ENCODE measurements at places on chromosomes 16 and 17. TPM values are rescaled to one million over a fixed set of nuclear protein-coding genes. Genes with fewer than 3 reads are reported as not detected.
A peak's percentile ranks its signal among the peaks of the same experiment; 100 is the strongest.

PTGES3L gene
- total RNA-seq = 37.9 TPM

KRT36 gene
- not detected for total RNA-seq

LRRC37B gene
- 3.2 TPM for total RNA-seq

RGS11 gene
- total RNA-seq = 16.4 TPM

PYDC1 gene
- not detected for total RNA-seq

GRIN2A gene
- total RNA-seq = 2.4 TPM

DNA sequence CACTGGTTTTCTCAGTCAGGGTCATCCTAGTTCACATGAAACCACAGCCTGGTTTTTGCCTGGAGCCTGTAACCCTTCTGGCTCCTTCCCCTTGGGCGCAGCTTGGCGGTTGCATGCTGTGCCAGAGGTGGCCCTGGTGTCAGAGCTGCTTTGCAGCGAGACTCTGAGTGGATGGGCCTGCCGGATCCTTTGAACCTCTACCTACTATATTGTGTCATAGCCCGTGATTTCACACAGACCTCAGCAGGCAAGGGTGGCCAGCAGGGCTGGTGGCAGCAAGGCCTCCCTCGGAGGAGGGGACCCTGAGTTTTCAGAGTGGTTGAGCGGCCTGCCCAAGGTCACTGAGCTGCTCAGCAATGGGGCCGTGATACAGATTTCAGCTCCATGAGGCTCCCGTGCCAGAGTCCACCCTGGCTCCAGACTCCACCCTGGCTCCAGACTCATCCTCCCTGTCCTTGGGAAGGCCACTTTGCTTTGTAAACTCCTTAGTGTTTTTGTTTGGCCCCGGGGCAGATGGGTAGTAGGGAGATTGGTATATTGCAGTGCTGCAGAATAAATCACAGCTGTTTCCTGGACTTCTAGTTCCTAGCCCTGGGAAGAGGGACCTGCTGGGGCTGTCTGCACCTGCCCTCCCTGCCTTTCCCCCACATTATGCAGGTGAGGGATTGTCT, 9.7 kb downstream of the MPRIP start:
- H3K27me3 ChIP-seq = no peaks in the 10 kb centered on the region
- no peak for DNase-seq
- peak overlapping the region; percentile 20 for H3K4me3 ChIP-seq
- H3K36me3 ChIP-seq = no peaks in the 10 kb centered on the region
- peak overlapping the region; percentile 69 for H3K27ac ChIP-seq

DNA sequence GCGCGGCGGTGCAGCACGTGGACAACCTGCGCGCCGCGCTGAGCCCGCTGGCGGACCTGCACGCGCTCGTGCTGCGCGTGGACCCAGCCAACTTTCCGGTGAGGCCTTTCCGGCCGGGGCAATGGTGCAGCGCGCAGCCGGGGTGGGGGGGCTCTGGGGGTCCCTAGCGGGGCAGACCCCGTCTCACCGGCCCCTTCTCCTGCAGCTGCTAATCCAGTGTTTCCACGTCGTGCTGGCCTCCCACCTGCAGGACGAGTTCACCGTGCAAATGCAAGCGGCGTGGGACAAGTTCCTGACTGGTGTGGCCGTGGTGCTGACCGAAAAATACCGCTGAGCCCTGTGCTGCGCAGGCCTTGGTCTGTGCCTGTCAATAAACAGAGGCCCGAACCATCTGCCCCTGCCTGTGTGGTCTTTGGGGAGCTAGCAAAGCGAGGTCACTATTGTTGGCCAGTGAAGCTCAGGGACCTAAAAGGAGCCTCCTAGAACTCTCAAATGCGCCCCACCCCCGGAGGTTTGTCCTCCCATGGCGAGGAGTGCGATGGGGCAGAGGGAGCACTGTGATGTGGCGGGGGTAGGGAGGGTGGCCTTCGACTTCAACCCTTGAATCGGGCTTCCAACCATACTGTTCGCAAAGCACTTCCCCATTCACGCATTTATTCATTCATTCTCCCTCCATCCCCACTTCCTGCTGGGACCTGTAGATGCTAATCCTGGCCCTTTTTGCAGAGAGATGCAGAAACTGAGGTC, 770 bp downstream of the HBM start:
- H3K4me3 ChIP-seq = peak overlapping the region; percentile 50
- H3K36me3 ChIP-seq = no peaks in the 10 kb centered on the region
- peaks cover 80% of the 10 kb centered on the region for H3K27me3 ChIP-seq

- H3K4me3 ChIP-seq = no peak overlapping the region
- DNase-seq = no peak
- no peaks in the 10 kb centered on the region for H3K36me3 ChIP-seq
Measured at GRCh38 chr17:19391432-19391831, 4.4 kb upstream of the MFAP4 start.

- H3K4me1 ChIP-seq = peaks cover 25% of the 10 kb centered on the region
- no peaks in the 10 kb centered on the region for H3K27me3 ChIP-seq
- H3K27ac ChIP-seq = peak overlapping the region; percentile 69
- H3K36me3 ChIP-seq = no peaks in the 10 kb centered on the region
- no peak for DNase-seq
- no peak overlapping the region for H3K4me3 ChIP-seq
Measured at GRCh38 chr17:70523426-70523825, 354.1 kb downstream of the KCNJ2 start.

DNA sequence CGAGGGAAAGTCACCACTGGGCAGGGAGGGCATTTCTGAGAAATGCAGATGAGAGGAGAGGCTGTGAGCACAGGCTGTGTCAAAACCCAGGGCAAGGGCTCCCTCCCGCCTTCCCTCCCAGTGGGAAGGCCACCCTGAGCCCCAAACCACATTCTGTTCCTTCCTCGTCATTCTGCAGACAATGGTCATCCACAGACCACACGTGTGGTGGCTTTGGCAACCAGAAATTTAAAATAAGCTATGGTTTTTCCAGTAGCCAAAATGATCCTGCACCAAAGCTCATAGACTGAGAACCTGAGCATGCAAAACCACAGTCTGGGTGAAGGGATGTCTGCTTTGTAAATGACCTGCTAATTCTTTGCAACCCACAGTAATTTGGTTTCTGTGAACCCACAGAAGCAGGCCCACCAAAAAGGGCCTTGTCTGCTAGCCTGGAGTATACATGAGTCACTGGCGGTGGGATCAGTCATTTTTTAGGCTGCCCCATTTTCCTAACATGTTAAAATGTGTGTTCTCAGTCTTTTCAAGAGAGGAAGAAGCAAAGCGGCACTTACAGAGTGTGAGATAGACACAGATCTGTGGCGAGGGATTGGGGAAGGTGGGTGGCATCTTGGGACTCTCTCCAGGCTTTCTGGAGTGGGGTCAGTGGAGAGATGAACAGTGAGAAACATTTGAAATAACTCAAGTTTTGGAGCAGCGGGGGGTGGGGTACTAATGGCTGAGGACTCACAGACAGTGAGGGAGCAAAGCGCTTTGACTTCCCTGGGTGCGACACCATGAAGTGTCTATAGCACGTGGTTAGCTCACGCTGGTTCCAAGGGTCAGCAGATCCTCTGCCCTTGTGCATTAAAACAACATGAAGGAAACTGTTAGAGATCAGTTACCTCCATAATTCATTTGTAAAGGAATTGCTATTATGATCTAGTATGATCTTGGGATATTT, 20.5 kb downstream of the GRB7 start:
- no peaks in the 10 kb centered on the region for H3K36me3 ChIP-seq
- H3K4me3 ChIP-seq = no peak overlapping the region
- H3K4me1 ChIP-seq = peaks cover 22% of the 10 kb centered on the region
- peaks cover 31% of the 10 kb centered on the region for H3K27me3 ChIP-seq
- DNase-seq = no peak
- no peak overlapping the region for H3K27ac ChIP-seq

DNA sequence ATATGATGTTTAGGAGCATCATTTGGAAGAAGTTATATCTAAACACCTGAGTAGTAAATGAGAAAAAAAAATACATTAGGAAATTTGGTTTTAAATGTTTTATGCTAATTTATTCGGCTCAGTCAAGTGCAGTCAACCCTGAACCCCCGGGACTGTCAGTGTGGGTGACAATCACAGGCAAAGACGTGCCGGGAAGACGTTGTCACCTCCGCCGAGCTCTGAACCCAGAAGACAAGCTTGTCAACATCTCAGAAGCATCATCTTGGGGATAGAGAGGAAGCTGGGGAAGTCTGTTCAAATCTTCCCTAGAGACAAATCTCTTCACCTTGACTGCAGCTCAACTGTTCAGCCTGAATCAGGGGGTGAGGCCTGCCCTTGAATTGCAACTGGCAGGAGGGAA, 159.7 kb downstream of the RBFOX3 start:
- no peaks in the 10 kb centered on the region for H3K36me3 ChIP-seq
- no peak for DNase-seq
- no peak overlapping the region for H3K4me3 ChIP-seq
- no peak overlapping the region for H3K27ac ChIP-seq

DNA sequence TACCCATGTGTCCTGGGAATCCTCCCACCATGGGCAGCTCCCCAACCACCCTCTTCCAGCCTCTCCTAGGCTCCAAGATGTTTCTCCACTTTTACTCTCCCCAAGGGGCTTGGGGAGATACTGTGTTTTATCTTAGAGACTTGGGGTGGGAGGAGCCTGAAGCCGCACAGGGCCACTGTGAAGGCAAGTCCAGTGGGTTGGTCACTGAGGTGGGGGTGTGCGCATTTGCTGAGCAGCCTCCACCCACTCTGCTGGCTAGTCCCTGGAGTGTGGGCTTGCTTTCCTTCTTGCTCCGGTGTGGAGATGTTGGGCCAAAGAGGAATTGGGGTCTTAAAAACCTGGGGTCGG, 4.1 kb upstream of the CLDN9 start:
- H3K4me1 ChIP-seq = peaks cover 6% of the 10 kb centered on the region
- peaks cover 91% of the 10 kb centered on the region for H3K27me3 ChIP-seq
- no peak for DNase-seq
- H3K4me3 ChIP-seq = no peak overlapping the region
- H3K27ac ChIP-seq = no peak overlapping the region

All from left ventricle myocardium inferior (tissue), 1 donor.